Stimulated activated CD4-positive, alpha-beta T cell treated with anti-CD3 and anti-CD28 coated beads, Interleukin-12 subunit alpha, Interleukin-12 subunit beta, amount 100 ng/mL, for 48 hours (primary cell): ENCODE measurements at places on chromosomes 6 and 20.

DNA sequence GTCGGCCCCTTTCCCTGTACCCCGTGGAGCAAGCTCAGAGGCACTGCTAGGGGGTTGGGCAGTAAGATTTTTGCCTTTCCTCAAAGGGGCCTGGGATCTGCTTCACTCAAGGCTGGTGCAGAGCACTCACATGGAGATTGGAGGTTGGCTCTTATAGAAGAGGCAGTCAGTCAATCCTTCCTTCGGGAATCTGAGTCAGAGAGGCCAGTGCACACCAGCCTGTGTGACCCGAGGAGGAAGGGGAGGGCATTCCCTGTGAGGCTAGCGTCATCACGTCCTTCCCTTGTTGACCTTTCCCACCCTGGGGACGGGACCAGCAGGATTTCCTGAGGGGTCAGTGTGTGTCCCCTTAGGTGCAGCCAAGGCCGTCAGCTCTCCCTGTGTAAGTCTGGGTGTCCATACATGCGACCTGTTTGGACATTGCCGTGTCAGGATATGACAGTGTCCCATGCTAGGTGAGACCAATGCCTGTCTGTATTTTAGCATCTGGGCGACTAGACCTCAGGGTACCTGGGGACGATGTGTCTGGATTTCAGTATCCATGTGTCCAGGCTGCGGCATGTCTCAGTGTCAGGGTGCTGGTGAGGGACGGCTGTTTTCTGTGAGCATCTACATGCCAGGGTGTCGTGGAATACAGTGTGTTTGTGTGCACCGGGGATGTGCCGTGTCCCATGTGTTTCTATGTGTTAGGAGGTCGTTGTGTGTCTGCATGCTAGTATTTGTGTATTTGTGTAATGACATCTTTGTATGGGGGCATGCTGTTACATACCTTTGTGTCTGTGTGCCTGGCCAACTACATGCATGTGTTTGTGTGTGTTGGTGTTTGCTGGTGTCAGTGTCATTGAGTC is 2.8 kb upstream of the ZNF512B start:
- no peak for DNase-seq

- DNase-seq: no peak
These were observed 85.8 kb upstream of the TOP1 start for GRCh38 chr20:40942775-40943174.

DNA sequence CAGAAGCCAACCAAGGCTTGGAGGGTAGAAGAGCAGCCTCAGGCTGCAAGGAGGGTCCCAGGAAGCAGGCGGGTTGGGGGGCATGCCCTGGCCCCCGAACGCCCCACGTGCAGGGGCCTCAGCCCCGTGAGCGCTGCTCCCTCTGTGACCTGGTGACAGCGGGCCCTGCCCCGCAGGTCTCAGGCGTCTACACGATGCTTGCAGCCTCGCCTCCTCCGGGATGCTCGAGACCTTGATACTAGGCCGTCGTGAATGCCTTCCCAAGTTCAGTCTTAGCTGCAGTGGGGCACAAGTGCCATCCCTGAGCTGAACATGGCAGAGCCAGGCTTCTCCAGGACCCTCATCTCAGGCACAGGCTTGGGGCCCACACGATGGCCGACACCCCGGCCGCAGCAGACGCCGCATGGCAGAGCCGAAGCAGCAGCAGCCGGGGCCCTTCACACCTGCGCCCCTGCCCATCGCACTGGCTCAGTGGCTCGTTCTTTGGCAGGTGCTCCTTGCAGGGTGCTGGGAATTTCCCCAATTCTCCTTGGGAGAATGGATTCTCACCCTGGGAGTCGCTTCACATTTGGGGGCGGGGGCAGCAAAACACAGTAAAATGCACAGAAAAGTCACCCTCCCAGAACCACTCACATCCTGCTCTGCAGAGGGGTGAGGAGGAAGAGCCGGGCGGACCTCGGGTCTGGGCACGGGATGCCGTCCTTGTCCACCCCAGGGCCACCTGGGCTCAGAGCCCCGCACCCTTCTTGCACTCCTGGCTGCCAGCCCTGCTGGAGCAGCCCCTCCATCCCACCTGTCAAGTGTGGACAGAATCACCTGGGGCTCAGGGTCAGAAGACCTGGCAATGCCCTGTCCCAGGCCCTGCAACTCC is 161.8 kb downstream of the DLL1 start:
- no peak for DNase-seq

GRCh38 chr20:10488534-10488933 is 53.4 kb downstream of the SLX4IP start:
- no peak for DNase-seq

- no peak for DNase-seq
These were observed 215.5 kb upstream of the MCHR2 start for GRCh38 chr6:100209323-100210136.

- DNase-seq: no peak
These were observed 20.4 kb downstream of the TRERF1 start for GRCh38 chr6:42431356-42431755.

- no peak for DNase-seq
These were observed 48.5 kb downstream of the PYGB start for GRCh38 chr20:25296094-25297093.

DNA sequence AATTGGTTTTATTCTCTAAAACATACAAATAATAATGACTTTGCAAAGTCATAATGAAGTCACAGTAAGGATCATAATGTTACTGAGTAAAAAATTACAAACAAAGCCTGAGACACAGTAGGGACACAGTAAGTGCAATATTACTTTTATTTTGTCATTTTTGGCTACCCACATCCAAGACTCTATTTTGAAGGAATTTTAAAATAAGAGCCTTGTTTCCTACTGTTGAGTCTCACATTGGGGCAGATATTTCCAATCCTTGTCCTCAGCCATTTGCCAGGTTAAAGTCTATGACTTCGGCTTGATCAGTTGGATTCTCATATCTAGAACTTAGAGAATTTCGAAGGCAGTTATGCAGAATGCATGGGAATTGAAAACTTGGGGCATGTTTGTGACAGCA is 10.8 kb upstream of the RHAG start:
- DNase-seq: no peak

GRCh38 chr6:43915986-43916923 is 146.2 kb downstream of the VEGFA start:
- DNase-seq: no peak

GRCh38 chr6:15843764-15844163 is 180.9 kb upstream of the DTNBP1 start:
- no peak for DNase-seq

DNA sequence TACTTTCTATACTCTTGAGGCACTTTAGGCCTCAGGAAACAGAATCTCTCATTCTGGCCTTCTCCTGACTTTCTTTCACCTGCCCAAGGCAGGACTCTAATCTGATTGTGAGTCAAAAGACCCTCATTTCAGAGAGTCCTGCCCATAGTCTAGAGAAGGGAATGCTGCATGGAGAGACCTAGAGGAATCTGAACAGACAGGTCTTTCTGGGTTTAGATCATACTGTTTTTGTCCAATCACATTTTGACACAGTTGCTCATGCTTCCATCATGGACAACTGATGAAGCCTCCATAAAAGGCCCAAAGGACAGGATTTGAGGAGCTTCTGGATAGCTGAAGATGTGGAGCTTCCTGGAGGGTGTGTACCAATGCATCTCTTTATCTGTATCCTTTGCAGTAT is 48.1 kb upstream of the BTBD3 start:
- DNase-seq: no peak

GRCh38 chr20:44715499-44716308 is 535 bp downstream of the CCN5 start:
- DNase-seq: no peak

DNA sequence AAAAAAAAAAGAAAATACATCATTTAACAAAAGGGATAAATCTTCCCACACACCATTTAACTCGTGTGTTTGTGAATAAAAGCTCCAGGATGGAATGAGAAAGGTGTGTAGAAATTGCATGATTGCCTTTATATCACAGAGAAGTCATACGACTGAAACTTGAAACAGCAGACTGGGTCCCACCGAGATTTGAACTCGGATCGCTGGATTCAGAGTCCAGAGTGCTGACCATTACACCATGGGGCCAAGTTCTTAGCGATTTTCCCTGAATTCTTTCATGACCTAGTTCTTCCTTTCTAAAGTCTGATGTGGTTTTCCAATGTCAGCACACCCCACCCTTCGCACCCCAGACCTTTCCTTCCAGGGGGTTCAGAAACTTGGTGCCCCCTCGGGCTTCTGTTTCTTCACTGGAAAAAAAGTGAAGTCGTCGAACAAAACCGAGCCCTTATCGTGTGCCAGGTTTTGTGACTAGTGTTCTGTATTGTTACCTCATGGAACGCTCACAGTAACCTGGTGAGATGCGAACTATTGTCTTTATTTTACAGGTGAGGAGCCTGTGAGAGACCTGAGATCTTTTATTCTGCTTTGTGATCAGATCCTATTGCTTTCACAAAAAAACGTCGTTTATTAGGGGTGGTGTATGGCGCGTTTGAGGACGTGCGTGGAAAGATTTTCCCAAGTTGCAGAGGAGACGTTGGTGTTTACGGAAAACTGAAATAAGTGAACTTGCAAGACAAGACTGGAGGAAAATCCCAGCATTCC is 120.8 kb downstream of the OR2B2 start:
- DNase-seq: no peak
